Stimulated activated CD8-positive, alpha-beta memory T cell treated with anti-CD3 and anti-CD28 coated beads, Interleukin-4, amount 100 ng/mL, for 1 hour (primary cell): ENCODE measurements at places on chromosomes 13 and 19.

GRCh38 chr13:80870186-80870585 lies 529.3 kb upstream of the SPRY2 start:
- no peak for DNase-seq

DNA sequence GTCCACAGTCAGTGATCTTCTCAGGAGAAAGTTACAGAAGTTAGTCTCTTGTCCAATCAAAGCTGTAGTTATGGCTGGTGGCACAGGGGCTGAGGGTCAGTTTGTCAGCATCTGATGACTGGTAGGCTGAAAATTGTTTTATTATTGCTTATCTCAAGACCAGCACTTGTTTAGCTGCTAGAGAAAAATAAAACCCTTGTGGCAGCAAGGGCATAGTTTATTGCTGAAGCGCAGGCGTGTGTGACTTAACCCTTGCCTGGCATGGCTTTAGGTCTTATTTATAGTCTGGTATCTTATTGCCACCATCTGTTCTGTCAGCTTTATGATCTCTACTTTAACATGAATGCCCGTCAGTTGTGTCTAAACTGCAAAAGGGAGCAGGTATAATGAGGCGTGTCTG lies 154.7 kb downstream of the USP12 start:
- no peak for DNase-seq

- no peak for DNase-seq
These were observed 113.3 kb downstream of the SIPA1L3 start for GRCh38 chr19:38020311-38020710.

- no peak for DNase-seq
These were observed 418.7 kb downstream of the PCDH9 start for GRCh38 chr13:66811455-66811854.

DNA sequence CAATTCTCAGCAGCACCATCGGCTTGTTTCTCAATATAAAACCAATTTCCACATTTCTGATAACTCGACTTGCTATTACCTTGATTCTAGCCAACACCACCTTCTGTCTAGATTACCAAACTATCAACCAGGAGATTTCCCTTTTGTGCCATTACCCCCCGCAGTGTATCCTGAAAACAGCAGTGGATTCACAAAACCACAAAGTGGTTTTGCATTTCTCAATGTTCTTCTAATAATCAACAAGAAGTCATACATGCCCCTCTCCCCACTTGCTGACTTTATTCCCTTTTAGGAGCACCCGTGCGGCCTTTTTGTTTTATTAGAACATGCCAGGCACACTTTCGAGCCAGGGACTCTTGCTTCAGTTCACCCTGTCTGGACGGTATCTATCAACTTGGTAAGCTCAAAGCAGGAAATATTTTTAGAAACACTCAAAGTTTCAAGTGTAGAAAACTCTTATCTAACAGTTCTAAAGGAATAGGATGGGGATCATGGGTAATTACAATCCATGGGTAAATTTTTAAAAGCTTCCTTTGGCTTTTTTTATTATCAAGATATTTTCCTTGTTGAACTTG lies 967.4 kb downstream of the EFNB2 start:
- DNase-seq = no peak

GRCh38 chr19:688214-688613 lies 7.0 kb downstream of the PRSS57 start:
- DNase-seq = no peak

- no peak for DNase-seq
These were observed 33.5 kb downstream of the CNMD start for GRCh38 chr13:52706081-52706480.

GRCh38 chr13:93967286-93967685 lies 512.2 kb downstream of the DCT start:
- DNase-seq = no peak

GRCh38 chr13:40039061-40039460 lies 383.6 kb downstream of the COG6 start:
- DNase-seq = no peak

DNA sequence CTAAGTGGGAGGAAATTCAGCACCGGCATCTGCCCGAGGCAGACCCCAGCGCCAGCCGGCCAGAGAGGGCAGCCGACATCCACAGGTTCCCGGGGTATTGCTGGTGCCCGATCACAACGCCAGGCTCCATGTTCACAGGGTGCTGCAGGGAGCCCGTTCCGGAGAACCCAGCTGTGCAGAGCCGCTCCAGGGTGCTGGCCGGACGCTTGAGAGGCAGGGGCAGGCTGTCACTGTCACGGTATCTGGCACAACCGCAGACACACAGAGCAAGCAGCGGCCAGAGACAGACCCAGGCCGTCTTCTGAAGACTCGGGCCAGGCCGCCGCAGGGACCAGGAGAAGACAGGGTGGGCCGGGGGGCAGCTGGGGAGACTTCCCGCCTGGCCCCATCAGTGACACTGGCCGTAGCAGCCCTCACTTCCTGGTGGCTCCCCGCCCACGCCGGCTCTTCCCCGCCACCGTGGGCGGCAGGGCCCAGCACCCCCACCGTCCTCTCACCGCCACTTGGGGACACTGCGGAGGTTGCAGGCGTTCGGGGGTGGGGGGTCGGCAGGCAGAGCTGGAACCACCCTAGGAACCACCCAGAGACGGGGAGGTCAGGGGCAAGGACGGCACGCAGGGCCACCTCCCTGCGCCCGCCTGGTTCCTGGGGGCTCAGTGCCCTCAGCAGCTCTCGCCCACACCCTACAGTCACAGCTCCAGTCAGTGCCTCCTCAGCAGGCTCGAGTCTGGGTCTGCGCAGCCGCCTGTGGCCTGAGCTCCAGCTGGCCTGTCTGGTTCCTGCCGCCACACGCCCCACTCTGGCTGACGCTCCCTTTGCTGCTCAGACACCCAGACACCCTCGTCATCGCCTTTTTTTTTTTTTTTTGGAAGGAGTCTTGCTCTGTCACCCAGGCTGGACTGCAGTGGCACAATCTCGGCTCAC lies 3.8 kb downstream of the RNF126 start:
- no peak for DNase-seq
